ENCODE measurements at places on chromosomes 6 and 20.

DNA sequence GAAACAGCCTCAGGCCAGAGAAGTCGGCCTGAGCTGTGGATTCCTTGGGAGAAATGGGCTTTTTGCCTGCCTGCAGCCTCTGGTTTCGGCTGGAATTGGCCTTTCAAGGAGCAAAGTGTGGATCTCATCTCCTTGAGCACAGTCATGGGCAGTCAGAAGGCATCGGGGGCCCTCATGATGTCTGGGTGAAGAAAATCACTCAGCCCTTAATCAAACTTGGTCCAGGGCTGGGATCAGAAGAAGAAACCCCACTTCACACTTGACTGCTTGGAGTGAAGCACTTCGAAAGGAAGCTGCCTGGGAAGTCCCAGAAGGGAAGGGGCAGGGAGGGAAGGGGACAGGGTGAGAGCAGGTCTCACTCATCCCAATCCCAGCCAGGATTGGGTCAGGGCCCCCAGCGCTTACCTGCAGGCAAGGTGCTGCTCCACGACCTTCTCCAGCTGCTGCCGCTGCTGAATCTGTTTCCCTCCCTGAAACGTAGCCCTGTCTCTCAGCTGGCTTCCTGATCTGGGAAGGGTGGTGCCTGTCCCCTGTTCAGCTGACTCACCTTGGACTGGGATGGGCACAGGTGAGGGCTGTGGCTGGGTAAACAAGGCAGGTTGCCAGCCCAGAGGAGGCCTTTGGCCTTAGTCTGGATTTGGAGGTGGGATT, at the start of gene SDCBP2:
Gene SDCBP2 (minus strand): TSS at position 460 of the 651 bp plus-strand sequence. CDS start 8,723 bp downstream, outside the sequence.
- no peak for DNase-seq

- DNase-seq = no peak
These were observed 63.6 kb upstream of the ARID1B start for GRCh38 chr6:156713548-156713947.

DNA sequence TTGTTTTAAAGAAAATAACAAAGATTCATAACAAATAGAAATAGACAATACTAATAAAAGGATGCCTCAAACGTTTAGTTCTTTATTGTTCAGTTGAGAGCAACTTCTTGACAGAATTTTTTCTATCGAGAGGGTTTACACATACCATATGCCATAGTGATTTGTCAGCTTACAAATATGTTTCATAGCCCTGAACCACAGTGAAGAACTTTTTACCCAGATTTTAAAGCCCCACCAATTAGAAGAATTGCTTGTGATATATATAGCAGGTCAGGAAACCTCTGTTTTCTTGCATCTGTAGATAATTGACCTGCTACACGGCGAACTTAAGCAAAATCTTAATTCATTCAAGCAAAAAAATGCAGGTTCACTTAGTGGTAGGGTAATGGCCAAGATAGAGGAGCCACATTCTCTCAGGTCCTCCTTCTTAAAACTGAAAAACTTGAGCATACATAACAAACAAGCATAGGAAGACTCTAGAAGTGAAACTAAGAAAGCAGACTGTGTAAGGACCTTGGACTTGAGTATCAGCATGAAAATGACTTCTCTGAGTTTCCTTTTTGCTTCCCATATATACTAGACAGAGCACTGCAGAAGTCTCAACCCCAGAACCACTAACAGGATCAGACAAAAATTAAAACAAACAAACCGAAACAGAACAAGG, 39.5 kb downstream of the CRISP1 start:
- DNase-seq = no peak

GRCh38 chr6:35184580-35185301, 29.0 kb upstream of the SCUBE3 start:
- DNase-seq = no peak

DNA sequence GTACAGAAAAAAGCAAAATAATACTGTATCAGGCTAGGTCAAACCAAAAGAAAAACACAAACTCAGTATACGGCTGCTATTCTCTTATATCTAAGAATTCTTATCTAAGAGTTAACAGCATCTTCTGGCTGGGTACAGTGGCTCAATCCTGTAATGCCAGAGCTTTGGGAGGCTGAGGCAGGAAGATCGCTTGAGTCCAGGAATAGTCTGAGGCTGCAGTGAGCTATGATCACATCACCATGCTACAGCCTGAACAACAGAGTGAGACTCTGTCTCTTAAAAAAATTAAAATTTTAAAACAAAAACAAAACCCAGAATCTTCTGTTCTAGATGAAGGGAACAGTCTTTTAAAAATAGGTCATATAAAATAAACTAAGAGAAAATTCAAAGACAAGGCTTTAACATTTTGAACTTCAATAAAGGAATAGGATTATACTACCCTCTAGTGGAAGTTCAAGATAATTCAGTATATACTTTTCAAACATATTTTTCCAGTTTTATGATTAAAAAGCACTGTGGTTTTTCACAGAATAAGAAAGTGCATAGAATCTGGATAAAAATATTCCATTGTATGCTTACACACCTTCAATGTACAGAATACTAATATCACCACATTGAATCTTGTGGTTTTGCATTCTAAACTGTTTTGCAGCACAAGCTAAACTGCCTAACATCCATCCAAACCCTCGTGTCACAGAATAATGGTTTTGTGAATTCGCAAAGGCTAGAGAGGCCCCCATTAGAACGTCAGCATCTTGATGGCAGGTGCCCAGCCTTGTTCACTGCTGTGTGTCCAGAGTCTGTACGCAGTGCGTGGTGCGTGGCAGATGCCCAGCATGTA, 39.3 kb downstream of the DTNBP1 start:
- DNase-seq = no peak

DNA sequence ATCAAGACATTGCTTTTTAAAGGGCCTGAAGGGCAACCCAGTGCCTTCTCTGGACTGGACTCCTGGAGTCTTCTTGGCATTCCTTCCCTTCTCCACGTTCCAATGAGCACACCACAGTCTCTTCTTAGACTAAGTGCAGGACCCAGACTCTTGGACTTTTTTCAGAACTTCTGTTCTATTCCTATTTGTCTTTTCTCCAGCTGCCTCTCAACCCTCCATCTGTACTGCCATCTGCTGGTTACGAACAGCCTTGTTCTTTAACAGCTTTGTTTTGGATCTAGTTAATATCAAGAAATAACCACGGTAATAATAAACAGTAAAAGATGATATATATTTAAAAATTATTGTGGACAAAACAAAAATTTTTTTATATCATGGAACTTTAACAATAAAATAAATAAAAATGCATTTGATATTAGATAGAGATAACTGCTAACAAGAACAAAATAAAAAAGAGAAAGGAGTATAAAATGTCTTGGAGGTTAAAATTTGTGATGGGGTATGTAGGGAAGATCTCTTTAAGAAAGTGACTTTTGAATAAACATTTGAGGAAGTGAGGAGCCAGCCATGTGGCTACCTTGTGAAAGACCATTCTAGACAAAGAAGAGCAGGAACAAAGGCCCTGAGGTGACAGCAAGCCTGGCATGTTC, 105.1 kb upstream of the HCRTR2 start:
- DNase-seq = peak; percentile 70

DNA sequence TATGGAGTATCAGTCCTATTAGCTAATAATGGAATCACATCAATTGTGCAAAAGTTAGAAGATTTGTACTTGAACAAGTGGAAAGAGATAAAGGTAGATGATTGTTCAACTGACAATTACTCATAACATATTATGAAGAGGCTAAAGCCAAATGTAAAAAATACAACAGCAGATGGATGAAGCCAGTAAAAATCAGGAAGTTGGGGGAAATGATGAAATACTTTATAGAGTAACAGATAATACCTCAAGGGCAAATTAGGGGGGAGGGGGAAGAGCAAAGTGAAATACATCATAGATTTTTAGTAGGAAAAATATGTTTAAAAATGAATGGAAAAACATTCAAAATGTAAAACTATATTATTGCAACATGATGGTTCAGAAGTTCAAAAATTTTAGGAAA, 114.0 kb downstream of the PDSS2 start:
- DNase-seq = peak; percentile 20

DNA sequence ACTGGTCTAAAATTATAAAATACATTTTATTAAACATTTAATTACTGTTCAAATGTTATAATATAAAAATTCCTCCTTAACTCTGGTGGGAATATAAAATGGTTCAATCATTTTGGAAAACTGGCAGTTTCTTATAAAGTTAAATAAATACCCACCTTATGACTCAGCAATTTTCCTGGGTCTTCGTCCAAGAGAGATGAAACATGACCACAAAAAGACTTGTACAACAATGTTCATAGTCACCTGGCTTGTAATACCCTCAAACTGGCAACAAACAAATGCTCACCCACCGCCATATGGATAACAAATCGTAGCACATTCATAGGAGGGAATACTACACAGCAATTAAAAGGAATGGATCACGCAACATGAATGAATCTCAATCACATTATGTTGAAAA, 66.0 kb upstream of the RIN2 start:
- DNase-seq = peak; percentile 49

DNA sequence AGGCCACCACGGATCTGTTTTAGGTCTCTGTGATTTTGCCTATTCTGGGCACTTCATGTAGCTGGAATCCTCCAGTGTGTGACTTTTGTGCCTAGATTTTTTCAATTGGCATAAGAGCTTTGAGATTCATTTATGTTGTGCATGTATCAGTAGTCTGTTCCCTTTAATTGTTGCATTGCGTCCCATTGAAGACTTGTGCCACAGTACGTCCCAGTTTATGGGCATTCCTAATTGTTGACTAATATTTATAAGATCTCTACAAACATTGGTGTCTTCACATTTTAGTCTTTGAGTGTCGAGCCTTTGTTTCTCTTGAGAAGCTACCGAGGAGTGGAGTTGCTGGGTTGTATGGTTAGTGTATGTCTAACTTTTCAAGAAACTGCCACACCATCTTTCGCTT, 704 bp upstream of the FAM210B start:
- no peak for DNase-seq

DNA sequence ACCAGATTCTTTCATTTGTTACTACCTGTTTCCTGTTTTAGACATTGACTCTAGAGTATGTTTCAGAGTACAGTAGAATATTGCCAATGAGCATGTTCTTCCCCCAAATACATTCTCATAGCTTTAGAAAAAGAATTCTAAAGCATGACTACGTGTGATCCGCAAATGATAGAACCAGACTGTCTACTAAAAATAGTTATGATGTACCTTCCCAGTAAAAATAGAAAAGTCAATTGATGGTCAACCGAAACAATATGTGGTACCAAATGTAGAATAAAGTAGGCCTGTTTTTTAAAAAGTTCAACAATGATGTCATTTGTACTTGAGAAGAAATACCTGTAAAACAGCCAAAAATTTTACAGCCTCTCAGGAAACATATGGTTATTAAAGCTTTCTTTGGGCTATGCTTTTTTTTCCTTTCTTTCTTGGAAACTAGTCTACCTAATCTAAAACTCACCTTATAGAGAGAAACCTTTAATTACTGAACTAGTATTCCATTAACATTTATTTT, 130.1 kb upstream of the MTHFD1L start:
- DNase-seq = no peak

DNA sequence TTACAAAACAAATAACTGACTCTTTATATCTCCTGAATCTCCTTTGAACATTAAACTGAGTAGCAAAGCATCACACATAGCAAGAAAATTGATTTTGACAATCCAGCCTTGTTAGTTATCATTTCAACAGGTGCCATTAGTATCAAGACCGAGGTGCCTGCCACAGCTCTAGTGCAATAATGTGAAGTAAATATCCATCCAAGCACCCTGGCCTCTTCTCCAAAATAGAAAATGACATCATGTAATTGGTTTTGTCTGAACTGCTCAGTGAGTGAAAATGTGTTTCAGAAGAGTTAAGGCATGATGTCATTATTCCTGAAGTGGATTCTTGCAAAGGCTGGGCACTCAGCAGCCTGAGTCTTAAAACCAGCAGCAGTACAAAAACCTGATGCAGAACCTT, 341.4 kb downstream of the PLCB1 start:
- DNase-seq = peak; percentile 8

DNA sequence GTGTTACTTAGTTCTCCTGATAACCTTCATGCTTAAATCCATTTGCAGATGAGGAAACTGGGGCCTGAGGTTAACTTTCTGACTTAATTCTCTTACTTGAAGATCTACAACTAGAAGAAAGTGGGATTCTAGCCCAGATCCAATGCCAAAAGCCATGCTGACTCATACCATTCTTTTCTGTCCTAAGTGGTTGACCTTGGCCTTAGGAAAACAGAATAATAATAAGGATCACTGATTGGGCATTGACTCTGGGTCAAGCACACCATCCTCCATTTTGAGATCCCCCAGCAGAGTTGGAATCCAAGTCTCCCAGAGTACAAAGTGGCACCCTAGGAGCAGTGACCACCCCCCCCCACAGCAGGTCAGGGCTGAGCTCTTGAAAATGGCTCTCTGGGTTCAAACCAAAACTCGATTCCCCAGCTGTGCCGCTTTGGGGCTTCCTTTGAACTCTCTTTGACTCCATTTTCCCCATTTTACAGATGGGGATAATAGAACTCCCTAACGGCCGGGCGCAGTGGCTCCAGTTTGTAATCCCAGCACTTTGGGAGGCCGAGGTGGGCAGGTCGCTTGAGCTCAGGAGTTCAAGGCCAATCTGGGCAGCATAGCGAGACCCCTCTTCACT, 12.8 kb upstream of the ZNF217 start:
- DNase-seq = peak; percentile 70

- no peak for DNase-seq
These were observed 57.3 kb downstream of the PTPRA start for GRCh38 chr20:2930538-2930937.

GRCh38 chr6:33792981-33793380, 4.1 kb upstream of the LEMD2 start:
- no peak for DNase-seq

Data from fibroblast of upper back skin (primary cell).